ENCODE measurements at places on chromosomes 16 and 17.

- no peak for DNase-seq
These were observed 5.7 kb downstream of the CFAP119 start for GRCh38 chr16:30755955-30756780.

DNA sequence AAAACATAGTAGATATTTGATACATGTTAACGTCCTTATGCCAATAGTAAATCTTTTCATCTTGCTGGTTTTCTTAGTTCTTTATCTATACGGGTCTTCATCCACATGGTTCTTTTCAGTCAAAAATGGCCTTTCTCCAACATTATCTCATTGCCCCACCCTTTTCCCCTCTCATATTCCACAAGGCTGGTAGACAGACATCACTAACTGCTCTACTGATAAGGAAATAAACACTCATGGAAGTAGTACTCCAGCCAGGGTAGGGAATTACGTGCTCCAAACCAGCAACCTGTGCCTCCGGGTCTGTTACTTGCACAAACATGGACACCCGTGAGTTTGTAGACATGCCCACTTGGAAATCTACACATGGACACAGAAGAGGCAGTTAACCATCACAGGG is 141.4 kb downstream of the XYLT1 start:
- no peak for DNase-seq

DNA sequence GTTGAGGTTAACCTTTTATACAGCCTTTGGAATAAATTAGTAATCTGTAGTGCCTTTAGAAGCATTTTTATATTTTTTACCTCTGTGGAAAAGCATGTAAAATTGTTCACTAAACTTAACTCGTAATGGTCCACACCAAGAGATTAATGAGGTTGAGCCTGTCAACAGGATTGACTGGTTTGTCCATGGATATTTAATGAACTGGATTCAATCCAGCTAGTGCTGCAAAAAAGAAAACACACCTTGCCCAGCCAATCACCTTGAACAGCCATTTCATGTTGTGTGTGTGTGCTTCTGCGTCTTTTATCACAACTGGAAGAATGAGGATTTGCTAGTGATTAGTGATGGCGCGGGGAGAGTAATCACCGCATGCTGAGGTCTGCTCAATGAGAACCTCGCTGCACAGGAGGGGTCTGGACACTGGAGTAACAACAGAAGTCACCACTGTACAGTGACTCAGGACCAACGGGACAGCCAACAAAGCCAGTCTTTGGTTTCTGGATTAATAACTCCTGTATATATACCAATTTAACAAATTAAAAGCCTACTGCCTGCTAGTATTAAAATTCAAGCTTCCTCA is 33.7 kb downstream of the LITAFD start:
- DNase-seq: no peak

DNA sequence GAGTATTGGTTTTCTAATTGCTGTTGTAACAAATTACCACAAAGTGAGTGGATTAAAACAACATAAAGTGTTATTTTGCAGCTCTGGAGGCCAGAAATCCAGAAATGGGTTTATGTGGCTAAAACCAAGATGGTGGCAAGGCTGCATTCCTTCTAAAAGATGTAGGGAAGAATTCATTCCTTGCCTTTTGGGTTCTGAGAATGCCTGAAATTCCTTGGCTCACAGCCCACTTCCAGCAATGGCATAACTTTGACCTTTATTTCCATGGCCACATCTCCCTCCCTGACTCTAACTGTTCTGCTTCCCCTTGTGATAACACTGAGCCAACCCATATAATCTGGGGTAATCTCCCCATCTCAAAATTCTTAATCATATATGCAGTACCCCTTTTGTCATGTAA is 269.6 kb upstream of the RPL38 start:
- DNase-seq: no peak

DNA sequence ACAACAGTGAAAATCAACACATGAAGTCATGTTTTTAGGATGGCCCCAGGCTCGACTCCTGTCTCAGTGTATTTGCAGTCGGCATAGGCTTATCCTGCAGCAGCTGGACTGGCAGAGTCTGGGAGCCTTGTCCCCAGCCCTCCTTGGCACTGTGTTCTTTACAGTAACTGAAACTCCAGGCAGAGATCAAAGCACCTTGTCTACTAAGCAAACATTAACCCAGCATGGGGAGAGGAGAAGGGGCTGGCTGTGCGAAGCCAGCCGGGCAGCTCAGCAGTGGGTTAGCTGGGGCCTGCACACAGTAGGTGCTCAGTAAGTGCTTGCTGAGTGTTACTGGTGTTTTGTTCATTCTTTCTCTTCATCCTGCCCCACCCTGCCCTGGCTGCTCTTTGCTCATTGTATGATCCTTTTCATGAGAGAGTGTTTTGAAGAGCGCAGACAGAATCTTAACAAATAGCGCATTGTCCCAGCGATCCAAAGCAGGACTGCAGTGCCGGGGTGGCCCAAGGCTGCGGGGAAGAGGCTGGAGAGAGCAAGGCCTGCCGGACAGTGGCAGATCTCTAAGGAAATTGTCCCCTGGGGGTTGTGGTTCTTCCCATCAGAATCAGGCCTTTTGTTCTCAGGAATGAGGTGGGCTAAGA is 23.5 kb upstream of the ITGB4 start:
- no peak for DNase-seq

- DNase-seq: no peak
These were observed 5.9 kb upstream of the SDK2 start for GRCh38 chr17:73650140-73650539.

All from muscle of back (tissue), 13 donors.